ENCODE measurements at places on chromosomes 2 and 18. TPM values are rescaled to one million over a fixed set of nuclear protein-coding genes. Genes with fewer than 3 reads are reported as not detected.

DTNB gene
- 3.7 TPM for total RNA-seq

TMEM247 gene
- total RNA-seq, result 0.43 TPM

RIT2 gene
- not detected for total RNA-seq

SLC11A1 gene
- total RNA-seq, result under 0.01 TPM

ASTL gene
- total RNA-seq, result not detected

C2orf80 gene
- not detected for total RNA-seq

SP5 gene
- not detected for total RNA-seq

GPR45 gene
- total RNA-seq, result 0.22 TPM

PTPRN gene
- total RNA-seq, result 7.9 TPM

RAB27B gene
- total RNA-seq, result 20.5 TPM

TEX44 gene
- total RNA-seq, result not detected

ANKRD30B gene
- total RNA-seq, result 0.88 TPM

DUSP19 gene
- total RNA-seq, result 0.88 TPM

TSHZ1 gene
- 9.0 TPM for total RNA-seq

ZNF804A gene
- total RNA-seq, result 5.2 TPM

NT5C1B gene
- not detected for total RNA-seq

TOGARAM2 gene
- under 0.01 TPM for total RNA-seq

MOCOS gene
- 24.9 TPM for total RNA-seq

ACMSD gene
- total RNA-seq, result not detected

L3MBTL4 gene
- total RNA-seq, result not detected

GNAL gene
- total RNA-seq, result 0.14 TPM

AQP12B gene
- not detected for total RNA-seq

VAMP5 gene
- total RNA-seq, result 22.8 TPM

MOB4 gene
- total RNA-seq, result 41.7 TPM

CHRND gene
- total RNA-seq, result not detected

ANKRD53 gene
- total RNA-seq, result 0.72 TPM

CAPN14 gene
- total RNA-seq, result not detected

HOXD12 gene
- 0.22 TPM for total RNA-seq

THUMPD2 gene
- total RNA-seq, result 11.5 TPM

FOXI3 gene
- total RNA-seq, result not detected

ARHGEF33 gene
- total RNA-seq, result 0.22 TPM

DOK6 gene
- total RNA-seq, result 0.66 TPM

FAM124B gene
- total RNA-seq, result 0.22 TPM

INO80D gene
- total RNA-seq, result 12.9 TPM

CYP27A1 gene
- 4.7 TPM for total RNA-seq

CDK5R2 gene
- not detected for total RNA-seq

SCN3A gene
- total RNA-seq, result not detected

DSG1 gene
- not detected for total RNA-seq

MEP1B gene
- total RNA-seq, result not detected

ONECUT2 gene
- total RNA-seq, result under 0.01 TPM

VWA3B gene
- not detected for total RNA-seq

DAW1 gene
- 1.5 TPM for total RNA-seq

KCNK3 gene
- 0.29 TPM for total RNA-seq

SLC35F6 gene
- 82.6 TPM for total RNA-seq

ADD2 gene
- 0.14 TPM for total RNA-seq

PRKAG3 gene
- not detected for total RNA-seq
